Upper lobe of right lung (tissue), 1 donor: ENCODE measurements at places on chromosomes 3 and 15.

DNA sequence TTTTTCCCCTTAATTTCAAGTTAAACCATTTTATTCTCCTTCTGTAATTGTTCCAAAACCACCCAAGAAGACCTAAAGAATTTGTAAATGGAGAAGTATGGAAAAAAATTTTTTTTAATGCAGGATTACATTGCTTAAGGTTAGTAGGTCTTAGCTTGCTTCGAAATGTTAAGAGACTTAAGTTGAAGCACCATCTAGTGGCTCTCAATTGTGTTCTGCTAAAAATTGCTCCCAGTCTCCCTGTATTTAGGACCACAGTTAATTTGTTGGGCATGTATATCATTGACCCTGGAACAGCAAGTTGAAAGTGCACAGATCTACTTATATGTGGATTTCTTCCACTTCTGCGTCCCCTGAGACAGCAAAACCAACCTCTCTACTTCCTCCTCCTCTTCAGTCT is 32.4 kb downstream of the CD200R1L start:
- no peak for DNase-seq

DNA sequence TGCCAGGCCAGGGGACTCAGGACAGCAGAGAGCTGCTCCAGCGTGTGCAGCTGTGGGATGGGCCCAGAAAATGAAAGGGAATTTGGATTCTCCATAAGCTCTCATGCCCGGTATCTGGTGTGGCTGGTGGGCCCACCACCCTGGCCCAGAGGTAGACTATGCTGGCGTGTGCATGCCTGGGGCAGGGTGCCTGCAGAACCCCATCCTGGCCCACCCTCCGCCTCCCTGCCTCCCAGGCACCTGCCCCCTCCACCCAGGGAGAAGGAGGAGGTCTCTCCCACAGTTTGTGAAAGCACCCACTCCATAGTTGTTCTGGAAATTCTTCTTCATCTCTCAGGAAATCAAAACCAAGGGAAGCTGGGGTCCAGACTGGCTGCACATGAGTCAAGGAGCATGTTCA is 112.9 kb downstream of the ADCY5 start:
- no peak for DNase-seq

- DNase-seq: no peak
These were observed 124.5 kb downstream of the MAGI1 start for GRCh38 chr3:65914032-65914739.

DNA sequence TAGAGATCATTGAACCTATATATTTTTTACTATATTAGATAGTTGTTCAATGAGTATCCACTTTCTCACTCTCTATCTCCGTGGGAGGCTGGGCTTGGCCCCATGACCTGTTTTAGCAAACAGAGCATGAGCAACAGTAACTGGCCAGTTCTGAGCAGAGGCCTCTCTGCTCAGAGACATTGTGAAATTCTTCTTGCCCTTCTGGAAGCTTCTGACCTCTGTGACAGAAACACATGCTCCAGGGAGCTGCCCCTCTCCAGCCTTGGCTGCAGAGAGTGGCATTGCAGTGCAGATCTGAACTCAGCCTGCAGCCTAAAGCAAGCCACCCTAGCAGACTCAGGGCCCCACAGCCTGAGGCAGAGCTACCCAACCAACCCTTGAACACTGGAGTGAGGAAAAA is 20.5 kb downstream of the FAM240A start:
- no peak for DNase-seq

DNA sequence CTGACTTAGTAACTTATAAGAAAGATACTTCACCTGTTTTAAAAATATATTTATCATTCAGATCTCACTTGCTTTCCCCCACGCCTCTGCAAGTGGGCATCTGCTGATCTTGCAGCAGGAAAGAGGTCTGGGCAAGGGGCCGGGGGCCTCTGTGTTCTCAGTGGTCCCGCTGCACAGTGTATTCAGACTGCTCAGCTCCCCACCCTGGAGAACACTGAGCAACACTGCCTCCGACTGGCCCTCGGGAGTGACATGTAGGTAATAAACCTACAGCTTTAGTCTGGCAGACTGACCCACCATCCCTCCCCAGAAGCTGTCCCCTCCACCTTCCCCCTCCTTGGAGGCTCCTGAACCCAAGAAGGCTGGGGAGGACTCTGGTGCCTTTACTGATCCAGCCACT is 43.8 kb downstream of the GABRB3 start:
- DNase-seq: no peak

- DNase-seq: no peak
These were observed 4.1 kb downstream of the CCDC12 start for GRCh38 chr3:46972396-46972795.

GRCh38 chr3:139601191-139601961 is 61.8 kb upstream of the RBP1 start:
- no peak for DNase-seq

GRCh38 chr15:96355568-96356187 is 25.2 kb downstream of the NR2F2 start:
- no peak for DNase-seq

GRCh38 chr15:41653760-41654159 is 6.4 kb upstream of the MGA start:
- DNase-seq: no peak
